Large intestine (tissue), 12 donors: ENCODE measurements at places on chromosomes 4 and X.

- DNase-seq = no peak
Observed at GRCh38 chr4:138111462-138112000, 130.6 kb downstream of the SLC7A11 start.

- no peak for DNase-seq
Observed at GRCh38 chr4:15836362-15836761, 58.2 kb downstream of the CD38 start.

DNA sequence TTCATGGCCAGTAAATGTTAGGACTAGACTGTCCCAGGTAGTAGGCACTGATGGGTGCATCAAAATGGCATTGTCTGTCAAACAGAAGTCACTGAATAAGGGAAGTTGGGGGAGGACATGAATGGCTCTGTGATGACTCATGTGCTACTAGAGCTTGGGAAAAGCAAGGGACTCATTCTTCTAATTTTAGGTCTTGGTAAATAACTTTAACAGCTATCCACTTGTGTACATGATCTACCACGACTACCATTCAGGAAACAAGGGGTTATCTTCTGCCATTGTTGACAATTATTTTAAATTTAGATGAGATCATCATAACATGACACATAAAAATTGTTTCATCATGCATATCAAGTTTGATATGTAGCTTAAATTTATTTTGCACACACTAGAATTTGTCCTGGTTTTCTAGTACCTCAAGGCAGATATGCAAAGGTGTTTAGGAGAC, 6.3 kb downstream of the AREG start:
- no peak for DNase-seq

DNA sequence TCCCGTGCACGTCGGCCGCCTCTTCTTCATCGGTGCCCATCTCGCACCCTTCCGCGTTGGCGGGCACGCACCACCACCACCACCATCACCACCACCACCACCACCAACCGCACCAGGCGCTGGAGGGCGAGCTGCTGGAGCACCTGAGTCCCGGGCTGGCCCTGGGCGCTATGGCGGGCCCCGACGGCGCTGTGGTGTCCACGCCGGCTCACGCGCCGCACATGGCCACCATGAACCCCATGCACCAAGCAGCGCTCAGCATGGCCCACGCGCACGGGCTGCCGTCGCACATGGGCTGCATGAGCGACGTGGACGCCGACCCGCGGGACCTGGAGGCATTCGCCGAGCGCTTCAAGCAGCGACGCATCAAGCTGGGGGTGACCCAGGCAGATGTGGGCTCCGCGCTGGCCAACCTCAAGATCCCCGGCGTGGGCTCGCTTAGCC, 1.4 kb downstream of the POU4F2 start:
- DNase-seq = no peak

DNA sequence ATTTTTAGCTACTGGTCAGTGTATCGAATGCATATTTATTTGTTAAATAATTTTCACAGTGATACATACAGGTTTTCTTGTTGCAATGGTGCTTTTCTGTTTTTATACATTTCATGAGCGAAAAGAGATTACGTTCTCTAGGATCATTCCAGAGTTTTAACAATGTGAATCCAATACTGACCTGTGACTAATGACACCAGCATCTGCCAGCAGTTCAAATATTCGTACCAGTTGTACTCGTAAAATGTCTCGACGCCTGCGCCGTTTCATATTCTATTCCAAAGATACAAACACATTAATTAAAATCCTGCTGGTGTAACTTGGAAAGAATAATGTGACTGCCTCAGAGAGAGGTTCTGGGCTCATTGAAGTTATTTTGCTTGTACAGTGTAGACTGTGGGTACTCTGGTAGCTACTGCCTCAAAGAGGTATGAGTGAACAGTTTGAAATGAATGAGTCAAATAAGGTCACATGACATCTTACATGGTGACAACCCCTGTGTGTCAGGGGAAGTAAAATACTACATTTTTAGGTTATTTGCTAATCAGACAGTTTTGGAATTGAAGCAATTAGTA, 80.7 kb downstream of the ZAR1 start:
- no peak for DNase-seq

DNA sequence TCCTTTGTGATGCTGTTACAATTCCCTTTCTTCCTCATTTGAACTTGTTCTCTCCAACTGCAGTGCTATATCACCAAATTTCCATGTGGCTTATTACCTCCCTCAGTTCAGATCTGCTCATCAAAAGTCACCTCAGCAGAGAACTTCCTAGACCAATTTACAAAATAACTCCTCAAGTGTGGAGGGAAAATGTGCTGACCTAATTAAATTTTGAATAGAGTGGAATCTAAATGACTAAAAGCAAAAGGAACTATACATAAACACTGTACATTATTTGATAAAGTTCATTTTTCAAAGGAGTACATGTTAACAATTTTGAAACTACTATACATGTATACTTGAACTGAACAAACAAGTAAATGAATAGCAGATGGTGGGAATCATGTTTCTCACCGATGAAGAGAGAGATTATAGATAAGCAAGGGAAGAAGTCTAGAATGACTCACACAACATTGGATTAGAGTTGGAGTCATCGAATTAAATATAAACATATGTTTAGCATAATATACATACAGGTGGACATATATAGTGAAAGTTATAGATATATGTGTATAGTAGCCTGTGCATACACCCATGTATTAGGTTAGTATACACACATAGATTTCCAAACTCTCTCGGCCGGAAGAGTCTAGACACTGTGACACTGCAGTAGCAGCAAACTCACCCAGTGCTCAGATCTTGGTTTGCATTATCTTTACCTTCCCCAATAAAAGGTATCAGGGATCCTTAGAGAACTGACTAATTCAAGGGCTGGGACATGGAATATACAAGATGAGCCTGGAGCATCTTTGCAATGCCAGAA, 318.7 kb downstream of the PCDH18 start:
- no peak for DNase-seq

DNA sequence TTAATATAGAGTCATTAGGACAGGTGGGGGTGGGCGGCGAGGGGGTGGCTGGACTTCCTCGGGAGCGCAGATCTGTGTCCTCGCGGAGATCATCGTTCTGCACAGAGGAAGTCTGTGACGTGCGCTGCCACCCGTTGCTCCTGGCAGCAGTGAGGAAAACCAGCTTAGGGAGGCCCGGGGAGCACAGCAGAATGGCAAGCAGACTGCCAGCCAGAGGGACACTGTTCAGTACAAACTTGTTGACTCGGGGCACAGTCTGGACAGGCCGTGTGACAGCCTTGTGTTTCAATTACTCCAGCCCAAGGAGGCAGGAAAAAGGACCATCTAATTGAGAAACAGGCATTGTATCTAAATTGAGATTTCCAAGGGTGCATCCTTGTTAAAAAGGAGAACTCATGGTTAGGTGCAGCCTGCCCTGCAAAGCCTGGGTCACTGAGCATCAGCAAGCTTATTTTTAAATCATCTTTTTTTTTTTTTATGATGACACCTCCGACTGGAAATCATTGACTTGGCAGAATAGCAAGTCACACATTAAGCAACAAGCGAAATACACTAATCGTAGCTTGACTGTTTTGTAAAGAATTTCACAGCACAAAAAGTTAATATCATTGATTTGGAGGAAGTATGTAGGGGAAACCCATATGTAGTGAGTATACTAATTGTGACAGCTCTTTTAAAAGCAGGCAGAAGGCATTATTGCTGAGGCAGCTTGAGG, 512.0 kb upstream of the FAT1 start:
- peak; percentile 14 for DNase-seq

DNA sequence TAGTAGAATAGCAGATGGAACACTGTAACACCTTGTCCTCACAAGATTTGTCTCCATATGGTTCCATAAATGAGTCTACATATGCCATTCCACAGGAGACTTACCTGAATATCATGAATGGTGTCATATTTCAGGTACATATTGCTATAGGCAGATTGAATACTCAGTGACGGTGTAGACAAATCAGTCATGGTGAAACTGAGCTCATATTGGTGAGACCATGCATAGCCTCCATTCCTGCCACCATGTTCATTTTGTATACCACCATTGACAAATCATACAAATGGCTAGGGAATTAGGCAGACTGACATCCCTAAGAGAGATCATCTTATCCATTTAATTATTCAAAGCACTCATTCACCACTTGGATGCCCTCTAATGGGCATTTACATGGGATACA, 38.0 kb upstream of the SPP1 start:
- DNase-seq = no peak

DNA sequence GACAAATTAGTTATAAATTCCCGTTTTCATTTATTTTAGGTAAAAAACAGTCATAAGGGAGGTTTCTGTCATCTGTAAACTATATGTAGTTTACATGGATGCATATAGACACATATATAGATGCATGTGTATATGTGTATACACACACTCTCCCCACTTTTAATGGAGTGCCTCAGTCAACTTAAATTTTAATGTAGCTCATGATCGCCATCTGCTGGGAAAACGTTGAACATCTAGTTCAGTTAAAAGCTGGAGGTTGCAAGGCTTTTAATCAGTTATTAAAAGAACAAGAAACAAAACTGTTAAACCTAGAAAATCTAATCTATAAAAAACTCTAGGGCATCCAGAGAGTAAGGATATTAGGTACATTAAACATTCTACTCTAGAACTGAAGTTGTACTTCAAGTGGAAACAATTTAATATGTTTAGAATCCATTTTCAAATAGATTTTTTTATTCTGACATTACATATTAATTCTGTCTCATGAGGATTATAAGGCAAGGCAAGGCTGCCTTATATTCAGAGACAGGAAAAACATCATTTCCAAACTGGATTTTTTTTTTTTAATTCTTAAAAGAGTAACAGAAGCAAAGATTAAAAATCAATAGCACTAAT, 122.6 kb downstream of the SHISA3 start:
- peak; percentile 30 for DNase-seq

GRCh38 chrX:87299563-87300160, 217.9 kb upstream of the KLHL4 start:
- DNase-seq = no peak

GRCh38 chr4:4486969-4487368, 54.9 kb downstream of the STX18 start:
- DNase-seq = no peak

DNA sequence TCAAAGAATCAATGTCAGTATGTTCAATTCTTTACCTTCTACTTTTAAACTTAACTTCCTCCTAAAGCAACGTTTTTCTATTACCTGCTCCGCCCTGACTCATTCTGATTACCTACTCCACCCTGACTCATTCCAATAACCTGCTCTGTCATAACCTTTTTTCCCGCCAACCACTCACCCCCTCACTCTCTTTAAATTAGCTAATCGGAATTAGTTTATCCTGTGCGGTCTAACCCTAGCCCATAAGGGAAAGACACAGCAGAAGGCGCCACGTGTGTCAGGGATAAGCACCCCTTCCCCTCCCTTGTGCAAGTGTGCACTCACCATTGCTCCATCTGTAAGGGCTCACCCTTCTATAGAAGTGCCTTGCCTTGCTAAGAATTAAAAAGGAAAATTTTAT, 64.4 kb downstream of the EIF4E start:
- DNase-seq = no peak

DNA sequence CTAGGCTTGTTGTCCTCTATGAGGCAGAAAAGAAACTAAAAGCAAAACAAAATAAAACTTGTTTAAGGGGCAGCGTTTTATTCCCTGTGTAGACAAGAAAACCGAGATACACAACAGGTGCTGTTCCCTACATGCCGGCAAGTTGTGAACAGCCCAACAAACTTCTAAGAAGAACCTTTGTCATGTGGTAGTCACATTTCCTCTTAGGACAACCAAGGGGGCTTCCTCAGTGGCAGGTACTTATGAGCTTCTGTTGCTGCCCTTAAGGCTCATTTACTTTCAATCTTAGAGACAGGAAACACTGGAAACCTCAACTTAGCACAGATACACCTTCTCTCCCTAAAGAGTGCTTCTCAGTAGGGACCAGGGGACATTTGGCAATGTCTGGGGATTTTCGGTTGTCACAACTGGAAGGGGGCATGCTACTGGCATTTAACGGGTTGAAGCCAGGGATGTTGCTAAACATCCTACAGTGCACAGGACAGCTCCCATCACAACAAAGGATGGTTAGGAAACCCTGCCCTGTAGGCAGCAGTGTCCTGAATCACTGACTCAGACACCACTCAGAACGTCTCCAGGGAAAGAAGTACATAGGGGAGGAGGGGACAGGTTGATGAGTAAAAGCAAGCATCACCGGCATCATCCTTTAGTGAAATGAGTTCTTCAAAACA, 111.0 kb downstream of the ASB9 start:
- no peak for DNase-seq

DNA sequence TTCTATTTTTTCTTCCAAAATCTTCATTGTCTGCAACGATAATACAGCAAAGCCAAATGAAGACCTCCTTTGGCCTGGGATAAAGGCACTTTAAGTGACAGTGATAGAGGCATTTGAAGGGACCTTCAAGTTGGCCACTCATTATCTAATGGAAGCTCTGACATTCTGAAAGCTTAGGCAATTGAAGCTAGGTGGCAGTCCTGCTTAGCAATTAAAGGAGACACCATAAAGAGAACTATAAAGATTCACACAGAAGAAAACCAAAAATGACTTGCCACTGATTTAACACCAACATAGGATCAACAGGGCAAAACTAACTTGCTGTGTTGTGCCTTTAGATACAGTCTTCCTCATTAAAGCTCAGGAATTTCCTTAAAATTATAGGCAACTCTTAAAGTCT, 103.3 kb upstream of the TSPAN7 start:
- DNase-seq = no peak

DNA sequence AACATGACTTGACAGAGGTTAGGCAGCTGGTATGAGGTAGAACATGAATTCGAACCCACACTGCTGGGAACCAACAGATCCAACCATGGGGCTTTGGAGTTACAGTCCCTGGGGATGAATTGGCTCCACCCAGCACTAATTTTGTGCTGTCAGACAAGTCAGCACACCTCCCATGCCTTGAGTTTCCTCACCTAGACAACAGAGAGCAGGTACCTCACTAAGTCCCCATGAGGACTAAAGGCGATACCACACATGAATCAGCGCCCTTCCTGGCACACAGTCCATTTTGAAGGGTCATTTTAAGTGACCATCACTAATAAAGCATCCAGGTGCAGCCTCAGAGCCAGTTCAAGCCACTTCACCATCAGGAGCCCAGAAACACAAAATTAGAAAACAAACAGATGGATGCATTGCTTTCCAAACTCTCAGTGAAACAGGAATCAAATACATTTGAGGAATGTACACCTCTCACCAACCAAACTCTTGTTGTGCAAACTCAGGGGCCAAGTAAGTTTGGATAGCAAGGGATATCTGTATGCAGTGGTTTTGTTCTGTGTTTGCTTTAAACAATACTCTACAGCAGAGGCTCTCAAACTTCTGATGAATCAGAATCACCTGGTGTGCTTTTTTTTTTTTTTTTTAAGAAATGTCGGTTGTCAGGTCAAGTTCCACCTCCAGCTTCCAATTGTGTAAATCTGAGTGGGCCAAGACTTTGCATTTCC, 10.1 kb downstream of the IDS start:
- no peak for DNase-seq

- DNase-seq = no peak
Observed at GRCh38 chrX:4930426-4930825, 1217.0 kb upstream of the PRKX start.

- DNase-seq = no peak
Observed at GRCh38 chr4:75733369-75733768, 9.0 kb downstream of the USO1 start.

GRCh38 chr4:2721586-2721985, 34.5 kb downstream of the TNIP2 start:
- DNase-seq = no peak

- DNase-seq = no peak
Observed at GRCh38 chrX:27890611-27891010, 82.8 kb downstream of the MAGEB10 start.
